ENCODE measurements at places on chromosomes 6 and 20. TPM values are rescaled to one million over a fixed set of nuclear protein-coding genes. Genes with fewer than 3 reads are reported as not detected.

The POU5F1 gene
- 0.40 TPM for total RNA-seq

GRCh38 chr6:111970426-111970825 is 83.5 kb upstream of the CCN6 start:
- ATAC-seq = no peak

DNA sequence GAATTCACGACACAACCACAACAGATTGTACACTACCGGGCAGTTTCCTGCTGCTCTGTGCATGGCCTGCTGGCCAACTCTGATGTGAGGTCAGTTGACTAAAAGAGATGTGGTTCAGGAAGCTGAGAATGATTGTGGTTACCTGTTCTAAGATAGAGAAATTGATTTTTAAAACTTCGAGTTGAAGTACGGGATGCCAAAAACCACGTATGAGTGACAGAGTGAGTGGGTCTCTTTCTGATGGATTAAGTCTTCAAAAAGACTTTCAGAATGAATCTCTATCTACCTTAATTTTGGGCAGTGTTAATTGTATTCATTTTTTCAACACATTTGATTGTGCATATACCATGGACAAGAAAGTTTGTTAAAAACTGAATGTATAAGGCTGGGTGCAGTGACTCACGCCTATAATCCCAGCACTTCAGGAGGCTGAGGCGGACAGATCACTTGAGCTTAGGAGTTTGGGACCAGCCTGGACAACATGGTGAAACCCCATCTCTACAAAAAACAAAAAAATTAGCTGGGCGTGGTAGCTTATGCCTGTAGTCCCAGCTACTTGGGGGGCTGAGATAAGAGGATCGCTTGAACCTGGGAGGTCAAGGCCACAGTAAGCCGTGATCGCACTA is 121.2 kb downstream of the SGK1 start:
- ATAC-seq = no peak

- no peak for ATAC-seq
Measured at GRCh38 chr20:32727683-32728082, 15.6 kb downstream of the COMMD7 start.

The KCNB1 gene
- total RNA-seq = 0.52 TPM

- no peak for ATAC-seq
Measured at GRCh38 chr6:44470115-44470464, 82.6 kb downstream of the CDC5L start.

The SLC4A11 gene
- total RNA-seq = 20.0 TPM

GRCh38 chr6:84777888-84778287 is 13.5 kb upstream of the TBX18 start:
- no peak for ATAC-seq

DNA sequence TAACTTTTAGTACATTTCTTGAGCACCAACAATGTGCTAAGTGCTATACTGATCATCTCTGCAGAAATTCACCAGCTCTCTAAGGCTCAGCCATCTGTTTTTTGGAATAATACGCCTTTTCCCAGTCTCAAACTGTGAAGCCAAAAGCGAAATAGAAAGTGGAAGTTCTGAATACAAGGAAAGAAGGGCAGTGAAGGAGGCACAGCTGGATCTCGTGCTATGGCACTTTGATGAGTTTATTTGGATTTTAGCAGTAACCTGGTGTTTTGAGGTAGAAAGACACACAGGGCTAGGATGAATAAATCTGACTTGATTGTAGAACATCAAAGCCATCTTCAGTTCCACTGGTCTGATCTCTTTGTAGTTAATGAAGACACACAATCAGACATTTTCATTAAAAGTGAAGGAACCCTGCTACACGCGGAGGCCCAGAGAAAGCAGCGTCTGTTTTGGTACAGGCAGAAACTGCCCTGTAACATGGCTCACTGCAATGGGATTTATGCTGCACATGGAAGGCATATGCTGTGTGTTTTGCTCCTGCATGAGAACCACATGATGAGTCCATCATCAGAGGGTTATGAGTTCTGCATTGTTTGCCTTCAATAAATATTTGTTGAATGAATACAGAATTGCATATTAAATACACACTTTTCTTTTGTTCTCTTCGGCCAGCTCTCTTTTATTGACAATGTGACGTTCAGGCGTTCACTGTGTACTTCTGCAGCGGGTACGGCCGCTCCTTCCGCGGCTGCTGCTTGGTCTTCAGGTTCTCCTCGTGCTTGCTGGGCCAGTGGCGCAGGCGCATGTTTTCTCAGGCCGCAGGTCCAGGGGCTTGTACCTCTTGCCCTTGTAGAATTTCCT is 100.9 kb downstream of the PREP start:
- no peak for ATAC-seq

DNA sequence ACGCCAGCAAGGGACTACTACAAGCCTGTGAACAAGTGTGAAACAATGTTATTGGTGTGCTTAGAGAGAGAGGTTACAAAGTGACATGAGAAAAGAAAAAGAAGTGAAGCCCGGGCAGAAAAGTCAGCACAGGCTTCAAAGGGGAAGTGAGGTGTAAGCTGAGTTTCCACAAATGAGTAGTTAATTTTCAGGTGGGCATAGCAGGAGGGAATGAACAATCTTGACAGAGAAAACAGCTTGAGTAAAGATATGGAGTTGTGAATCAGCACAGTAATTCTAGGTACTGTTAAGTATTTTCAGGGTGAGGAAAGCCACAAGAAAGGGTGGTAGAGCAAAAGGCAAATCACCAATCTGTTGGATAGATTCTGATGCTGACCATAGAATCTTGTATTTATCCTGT is 4.3 kb downstream of the KCNQ5 start:
- no peak for ATAC-seq

The GPLD1 gene
- 1.4 TPM for total RNA-seq

DNA sequence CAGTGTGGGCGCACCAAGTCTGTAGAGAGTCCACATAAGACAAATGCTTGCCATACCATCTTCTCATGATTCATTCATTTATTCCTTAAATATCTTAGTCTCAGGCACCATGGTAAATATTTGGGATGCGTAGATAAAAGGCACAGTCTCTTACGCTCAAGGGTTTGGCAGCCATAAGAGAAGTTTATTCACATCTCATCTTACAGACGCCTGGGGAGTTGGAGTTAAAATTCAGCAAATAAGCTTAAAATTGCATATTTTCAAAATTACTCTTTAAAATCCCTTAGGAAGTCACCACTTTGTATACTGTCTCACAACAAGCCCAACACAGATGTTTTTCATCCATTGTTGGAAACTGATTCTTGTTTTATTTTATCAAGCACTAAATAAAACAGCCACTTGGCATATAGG is 363.3 kb downstream of the KIF16B start:
- no peak for ATAC-seq

The SLC32A1 gene
- not detected for total RNA-seq

The NEU1 gene
- 17.9 TPM for total RNA-seq

DNA sequence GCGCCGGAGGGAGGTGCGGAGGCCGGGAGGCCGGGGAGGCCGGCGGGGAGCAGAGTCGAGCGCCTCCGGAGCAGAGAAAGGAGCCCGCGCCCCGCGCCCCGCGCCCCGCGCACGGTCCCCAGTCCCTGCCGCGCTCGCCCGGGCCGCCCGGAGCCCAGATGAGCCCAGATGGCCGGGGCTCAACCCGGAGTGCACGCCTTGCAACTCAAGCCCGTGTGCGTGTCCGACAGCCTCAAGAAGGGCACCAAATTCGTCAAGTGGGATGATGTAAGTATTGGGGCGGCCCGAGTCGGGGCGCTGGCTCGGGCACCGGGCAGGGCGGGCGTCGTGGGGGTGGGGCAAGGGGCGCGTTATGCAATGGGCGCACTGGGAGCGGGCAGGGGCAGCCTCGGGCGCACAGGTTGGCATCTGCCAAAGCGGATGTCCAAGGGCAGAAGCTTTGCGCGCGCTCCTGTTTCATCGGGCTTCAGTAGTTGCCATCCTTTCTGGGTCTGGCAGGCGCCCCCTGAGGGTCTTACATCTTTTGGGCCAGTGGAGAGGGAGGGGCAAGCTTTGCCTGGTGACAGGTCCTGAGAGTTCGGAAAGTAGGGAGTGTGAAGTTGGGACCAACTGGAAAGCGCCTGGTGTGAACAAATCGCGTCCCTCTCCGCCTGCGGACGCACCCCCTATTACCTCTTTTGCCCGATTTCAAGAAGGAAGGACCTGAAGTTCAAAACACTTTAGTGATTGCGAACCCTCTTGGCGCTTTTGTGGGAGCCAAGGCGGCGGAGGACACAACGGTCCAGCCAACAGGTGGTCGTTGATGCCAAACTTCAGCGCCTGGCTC is 631 bp downstream of the PLCB1 start:
- ATAC-seq = peak; percentile 32

GRCh38 chr20:46157625-46158024 is 39.5 kb downstream of the CD40 start:
- no peak for ATAC-seq

Data from esophagus mucosa (tissue), 1 donor.